CD4-positive, alpha-beta T cell treated with Interleukin-12 subunit alpha and Interleukin-12 subunit beta, for 1 hour (primary cell): ENCODE measurements at places on chromosomes 6 and 20.

GRCh38 chr6:89216411-89216810 is 747 bp downstream of the GABRR1 start:
- DNase-seq = no peak

- no peak for DNase-seq
Measured at GRCh38 chr6:112176175-112176574, 78.2 kb downstream of the LAMA4 start.

- DNase-seq = no peak
Measured at GRCh38 chr20:25054995-25055629, 2.8 kb downstream of the ACSS1 start.

- no peak for DNase-seq
Measured at GRCh38 chr20:51802170-51802751, at the start of gene SALL4. TSS of gene SALL4 (minus strand) at chr20:51802521. CDS start at chr20:51802408, 113 bp downstream.

DNA sequence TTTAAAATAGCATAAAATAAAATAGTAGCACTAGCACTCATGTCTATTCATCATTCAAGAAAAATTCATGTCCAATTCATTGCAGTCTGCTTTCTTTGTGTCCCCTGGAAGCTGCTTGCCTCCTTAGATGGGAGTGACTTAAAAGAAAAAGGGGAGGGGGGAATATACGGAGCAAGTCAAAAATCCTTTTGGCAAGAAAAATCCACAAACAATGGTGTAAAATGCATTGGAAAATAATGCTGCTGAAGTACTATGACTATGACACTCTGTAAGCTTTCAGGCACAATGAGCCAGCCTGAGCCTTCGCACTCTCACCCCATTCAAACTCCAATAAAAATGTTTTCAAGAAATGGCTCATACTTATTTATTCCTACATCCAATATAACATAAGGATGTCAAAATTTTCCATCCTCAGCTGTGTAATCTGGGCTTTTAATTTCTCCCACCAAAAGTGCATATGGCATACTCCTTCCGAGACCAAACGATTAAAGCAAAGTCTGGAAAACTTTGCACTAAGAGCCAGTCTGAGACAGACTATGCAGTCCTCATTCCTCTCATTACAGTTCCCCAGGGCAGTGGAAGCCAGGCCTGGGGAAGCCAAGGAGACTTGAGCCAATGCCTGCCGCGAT is 790 bp downstream of the NEDD9 start:
- no peak for DNase-seq

DNA sequence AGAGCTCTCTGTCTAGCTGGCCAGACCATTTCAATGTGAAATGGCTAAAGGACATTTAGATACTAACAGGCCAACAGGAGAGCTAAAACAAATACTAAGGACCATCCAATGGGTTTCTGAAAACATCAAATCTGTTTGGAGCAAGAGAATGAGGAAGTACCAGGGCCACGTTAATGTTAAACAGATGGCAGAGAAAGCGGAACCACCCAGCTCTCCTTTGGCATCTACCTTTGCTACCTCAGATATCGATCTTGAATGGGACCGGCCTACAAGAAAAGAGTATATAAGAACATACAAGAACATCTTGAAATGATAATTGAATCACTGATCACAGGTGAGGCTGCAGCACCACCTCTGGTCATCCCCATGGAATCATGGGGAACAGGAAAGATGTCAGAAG is 31.8 kb downstream of the KCNK5 start:
- no peak for DNase-seq
